ENCODE measurements at places on chromosomes 11 and 22. TPM values are rescaled to one million over a fixed set of nuclear protein-coding genes. Genes with fewer than 3 reads are reported as not detected.

SELENOM gene
- 57.0 TPM for total RNA-seq

PSMA1 gene
- 62.6 TPM for total RNA-seq

DNA sequence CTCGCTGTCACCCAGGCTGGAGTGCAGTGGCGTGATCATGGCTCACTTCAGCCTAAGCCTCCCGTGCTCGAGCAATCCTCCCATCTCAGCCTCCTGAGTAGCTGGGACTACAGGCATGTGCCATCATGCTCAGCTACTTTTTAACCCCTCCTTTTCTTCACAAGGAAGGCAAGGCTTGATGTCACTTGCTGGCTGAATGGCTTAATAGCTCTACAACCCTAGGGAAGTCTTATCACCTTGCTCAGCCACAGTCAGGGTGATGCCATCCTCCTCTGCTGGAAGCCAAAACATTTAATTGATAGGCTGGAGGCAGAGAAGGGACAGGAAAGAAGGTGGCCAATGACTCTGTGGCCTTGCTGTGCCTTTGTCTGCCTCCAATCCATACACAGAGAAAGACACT lies 131.9 kb downstream of the MED15 start:
- DNase-seq: peak; percentile 5

ESRRA gene
- 28.0 TPM for total RNA-seq

DNA sequence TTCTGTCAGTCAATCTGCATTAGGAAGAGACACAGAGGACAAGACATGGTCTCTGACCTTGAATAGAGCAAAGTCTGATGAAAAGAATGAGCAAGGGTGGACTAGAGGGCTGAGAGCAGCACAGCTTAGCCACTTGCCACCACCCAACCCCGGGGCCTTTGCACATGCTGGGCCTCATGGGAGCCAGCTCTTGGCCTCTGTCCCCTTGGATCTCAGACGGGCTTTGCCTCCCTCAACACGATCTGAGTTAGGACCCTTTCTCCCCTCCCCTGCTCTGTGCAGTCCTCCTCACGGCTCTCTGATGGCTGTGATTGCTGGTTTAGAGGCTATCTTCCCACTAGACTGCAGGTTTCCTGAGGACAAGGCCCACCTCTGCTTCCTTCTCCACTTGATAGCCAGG lies 131.6 kb upstream of the B3GAT1 start:
- DNase-seq: no peak

YPEL1 gene
- total RNA-seq: 2.9 TPM

DNA sequence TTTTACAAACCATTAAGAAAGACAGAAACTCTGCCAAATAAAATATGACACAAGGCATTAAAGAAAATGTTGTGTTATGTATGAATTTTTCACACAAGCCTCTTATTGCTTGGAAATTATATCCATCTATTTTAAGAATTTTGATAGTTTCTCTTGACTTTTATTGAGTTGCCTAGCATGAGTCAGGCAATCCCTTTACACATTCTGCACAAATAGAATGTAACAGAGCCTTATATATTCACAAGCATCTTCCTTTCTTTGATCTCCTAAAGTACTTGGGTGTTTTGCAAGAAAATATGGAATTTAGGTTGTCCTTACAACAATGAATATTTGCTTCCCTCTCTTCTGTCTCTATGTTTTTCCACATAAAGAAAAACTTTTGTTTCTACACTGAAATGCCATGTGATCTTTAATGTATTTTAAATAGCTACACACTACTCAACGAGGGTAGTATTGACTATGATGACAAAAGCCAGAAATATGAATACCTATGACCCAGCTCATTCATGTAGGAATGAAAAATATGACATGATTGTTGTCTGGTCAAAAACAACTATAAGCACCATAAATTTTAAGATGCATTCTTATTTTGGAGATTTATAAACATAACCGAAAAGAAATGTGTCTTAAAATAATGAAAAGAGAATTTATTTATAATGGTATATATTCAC lies 398.8 kb downstream of the GUCY1A2 start:
- DNase-seq: no peak

HSPB2 gene
- total RNA-seq: not detected

TMEM191B gene
- 0.69 TPM for total RNA-seq

GRCh38 chr11:85663753-85664614 lies 945 bp downstream of the CREBZF start:
- DNase-seq: peak; percentile 82

DNA sequence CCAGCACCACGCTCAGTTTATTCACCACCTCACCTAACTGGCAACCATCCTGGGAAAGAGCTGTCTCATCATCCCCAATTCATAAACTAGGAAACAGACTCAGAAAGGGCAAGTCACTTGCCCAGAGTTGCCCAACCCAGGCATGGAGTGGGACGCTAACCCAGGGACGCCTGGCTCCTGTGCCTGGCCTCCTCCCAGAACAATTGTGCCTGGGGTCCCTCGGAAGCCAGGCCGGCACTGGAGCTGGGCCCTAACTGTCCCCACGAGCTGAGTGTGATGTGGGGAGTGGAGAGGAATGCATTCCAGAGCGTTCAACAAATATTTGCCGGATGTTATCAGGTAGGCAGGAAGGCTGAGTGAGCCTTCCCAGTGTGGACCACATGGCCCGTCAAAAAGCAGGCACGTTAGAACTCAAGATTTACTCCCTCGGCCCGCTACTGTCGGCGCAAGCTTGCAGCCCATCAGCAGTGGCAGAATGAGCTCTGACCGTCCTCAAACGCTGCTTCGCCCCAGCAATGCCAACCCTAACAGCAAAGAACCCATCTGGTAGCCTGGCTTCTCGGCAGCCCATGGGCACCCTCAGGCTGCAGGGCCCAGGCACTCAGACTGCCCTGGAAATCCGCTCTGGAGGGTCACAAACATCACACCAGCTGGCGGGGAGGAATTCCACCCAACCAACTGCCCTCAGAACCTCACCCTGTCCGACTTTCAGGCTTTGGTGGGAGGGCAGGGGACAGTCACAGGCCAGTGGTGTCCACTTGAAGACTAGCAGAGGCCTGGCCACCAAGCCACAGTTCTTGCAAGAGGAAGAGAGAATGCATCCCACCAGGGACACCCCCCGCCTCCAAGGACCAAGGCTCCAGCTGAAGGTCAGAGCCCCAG lies 35.6 kb downstream of the MYH9 start:
- peak; percentile 57 for DNase-seq

GRCh38 chr11:109958821-109959166 lies 134.4 kb upstream of the ZC3H12C start:
- DNase-seq: no peak

GRCh38 chr22:48829908-48830307 lies 997.8 kb downstream of the BRD1 start:
- no peak for DNase-seq

DNA sequence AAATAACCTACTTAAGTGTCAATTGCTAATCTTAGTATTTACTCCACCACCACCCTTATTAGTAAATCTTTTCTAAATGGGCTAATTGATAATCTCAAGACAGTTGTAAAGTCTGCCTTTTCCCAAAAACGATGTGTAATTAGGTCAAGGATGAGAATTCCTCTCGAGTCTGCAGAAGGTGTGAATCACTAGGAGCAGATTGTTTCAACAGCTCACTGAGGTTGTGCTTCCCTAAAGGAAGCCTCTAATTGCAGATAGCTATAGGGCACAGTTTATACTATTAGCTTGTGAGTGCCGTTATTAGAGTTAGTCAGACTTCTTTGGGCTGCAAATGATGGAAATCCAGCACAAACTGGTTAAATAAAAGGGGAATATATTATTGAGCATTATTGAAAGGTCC lies 84.9 kb downstream of the C11orf91 start:
- DNase-seq: no peak

GRCh38 chr11:132653237-132653636 lies 879.1 kb downstream of the OPCML start:
- no peak for DNase-seq

TRIM66 gene
- total RNA-seq: 9.6 TPM

DNA sequence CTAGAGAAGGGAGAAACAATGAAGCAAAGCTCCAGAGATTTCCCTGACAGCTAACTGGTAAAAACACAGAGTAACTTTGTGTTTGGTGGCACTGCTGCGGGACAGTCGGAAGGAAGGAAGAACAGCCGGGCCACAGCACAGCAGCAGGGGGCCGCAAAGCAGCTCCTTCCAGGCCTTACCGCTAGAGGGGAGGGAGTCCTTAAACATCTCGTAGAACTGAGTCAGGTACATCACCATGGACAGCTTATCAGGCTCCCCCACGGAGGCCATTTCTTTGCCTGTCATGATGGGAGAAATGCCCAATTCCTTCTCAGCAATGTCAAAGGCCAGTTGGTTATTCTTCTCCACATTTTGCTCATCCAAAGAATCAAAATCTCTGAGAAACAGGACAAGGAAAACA lies 114.6 kb upstream of the BID start:
- no peak for DNase-seq

DNA sequence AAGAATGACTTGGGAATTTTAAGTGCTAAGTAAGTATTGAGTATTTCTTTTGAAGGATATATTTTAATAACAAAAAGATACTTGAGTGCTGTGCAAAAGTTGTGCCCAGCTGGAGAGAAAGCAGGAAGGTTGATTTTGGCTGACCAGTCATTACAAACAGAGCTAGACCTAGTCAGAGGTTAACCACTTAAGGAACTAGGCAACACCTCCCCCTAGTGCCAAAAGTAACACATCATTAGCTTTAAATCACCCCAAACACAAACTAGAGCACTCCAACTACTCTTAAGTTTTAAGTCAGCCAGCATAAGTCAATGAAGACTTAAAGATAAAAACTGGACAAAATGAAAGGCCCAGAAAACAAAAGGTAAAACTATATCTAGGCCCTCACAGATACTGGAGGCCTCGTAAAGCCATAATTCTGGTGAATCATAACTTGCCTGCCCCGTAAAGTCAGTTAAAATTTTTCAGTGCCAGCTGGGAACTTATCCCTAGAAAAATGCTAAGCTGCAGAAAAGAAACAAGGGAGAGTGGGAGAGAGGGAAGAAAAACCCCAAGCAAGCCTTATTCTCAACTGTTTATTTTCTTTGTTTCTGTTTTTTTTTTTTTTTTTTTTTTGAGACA lies 4.6 kb downstream of the TMEM9B start:
- no peak for DNase-seq

DNA sequence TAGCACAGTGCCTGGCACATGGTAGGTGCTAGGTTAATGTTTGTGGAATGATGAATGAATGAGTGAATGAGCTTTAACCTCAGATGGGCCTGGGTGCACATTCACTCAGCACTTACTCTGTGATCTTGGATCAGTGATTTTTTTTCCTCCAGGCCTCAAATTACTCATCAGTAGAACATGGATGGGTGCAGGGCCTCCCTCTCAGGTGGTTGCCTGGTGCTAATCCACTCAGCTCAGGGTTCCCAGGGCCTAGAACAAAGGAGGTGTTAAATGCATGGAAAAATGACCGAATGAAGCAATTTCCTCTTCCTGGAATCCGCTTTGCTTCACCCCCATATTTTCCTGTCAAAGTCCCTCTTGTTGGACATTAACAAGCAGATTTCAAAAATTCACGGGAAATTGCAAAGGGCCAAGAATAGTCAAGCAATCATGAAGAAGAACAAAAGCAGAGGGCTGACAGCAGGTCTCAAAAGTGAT lies 93.5 kb downstream of the MYEOV start:
- DNase-seq: no peak

GRCh38 chr22:21876486-21877176 lies 9.2 kb upstream of the MAPK1 start:
- no peak for DNase-seq

- no peak for DNase-seq
Observed at GRCh38 chr11:35256296-35256695, 117.3 kb downstream of the CD44 start.

GRCh38 chr22:21766691-21767462 lies 31.3 kb upstream of the YPEL1 start:
- no peak for DNase-seq

SEC14L2 gene
- total RNA-seq: 3.9 TPM

All from pancreas (tissue), 10 donors.